Activated CD4-positive, alpha-beta T cell treated with anti-CD3 and anti-CD28 coated beads, Interleukin-2, amount 10 ng/mL, durations not matched to agents 24 days and 14 days (primary cell): ENCODE measurements at places on chromosomes 2 and 18. TPM values are rescaled to one million over a fixed set of nuclear protein-coding genes. Genes with fewer than 3 reads are reported as not detected.

DNA sequence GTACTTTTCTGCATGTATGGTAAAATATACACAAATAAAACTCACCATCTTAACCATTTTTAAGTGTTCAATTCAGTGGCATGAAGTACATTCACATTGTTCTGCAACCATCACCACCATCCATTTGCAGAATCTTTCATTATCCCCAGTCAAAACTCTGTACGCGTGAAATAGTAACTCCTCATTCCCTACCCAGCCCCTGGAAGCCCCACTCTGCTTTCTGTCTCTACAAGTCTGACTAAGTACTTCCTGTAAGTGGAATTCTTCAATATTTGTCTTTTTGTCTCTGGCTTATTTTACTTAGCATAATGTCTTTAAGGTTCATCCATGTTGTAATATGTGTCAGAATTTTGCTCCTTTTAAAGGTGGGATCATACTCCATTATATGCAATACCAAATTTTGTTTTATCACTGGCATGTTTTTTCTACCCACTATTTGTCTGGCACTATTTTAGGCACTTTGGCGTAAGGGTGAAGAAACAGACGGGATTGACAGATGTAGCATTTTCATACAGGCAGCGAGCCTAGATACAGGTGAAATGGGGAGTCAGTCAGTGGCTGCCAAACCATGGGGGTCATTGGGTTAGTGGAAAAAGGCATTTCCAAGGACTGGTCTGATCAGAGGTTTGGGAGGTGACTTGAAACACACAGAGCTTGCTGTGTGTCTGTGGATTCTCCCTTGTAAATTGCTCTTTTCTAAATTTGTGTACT, 163.2 kb upstream of the MYCN start:
- DNase-seq = no peak

- no peak for DNase-seq
Observed at GRCh38 chr2:46632349-46632748, 153.0 kb downstream of the TMEM247 start.

DNA sequence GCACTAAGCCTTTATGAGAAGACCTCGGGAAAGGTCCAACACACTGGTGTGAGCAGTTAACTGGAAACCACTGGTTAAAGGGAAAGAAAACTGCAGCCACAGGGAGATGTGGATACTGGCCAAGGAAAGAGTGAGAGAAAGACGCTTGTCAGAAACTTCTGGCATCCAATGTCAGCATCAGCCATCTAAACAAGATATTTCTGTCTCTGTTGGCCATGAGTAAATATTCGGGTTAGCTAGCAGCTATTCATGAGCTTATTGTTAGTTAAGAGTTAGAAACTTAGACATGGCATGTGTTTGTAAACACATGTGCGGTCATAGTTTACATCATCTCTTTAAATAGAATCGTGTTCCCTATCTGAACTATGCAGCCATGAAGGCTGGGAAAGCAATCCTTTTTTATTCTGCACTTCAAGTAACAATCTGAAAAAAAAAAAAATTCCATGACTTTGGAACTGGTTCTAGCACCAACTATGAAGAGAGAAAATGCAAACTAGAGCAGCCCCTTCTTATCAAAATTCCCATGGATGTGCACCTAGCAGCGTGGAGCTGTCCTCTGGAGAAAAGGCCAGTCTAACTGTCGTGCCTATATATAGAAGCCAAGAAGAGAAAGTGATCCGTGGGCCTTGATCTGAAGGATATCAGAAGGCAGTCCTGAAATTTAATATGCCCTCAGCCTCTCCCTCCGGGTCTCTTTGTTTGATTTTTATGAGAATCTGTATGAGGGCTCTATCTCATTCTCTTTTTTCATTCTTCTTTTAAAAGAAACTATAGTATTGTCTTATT, 84.0 kb upstream of the RFX8 start:
- DNase-seq = no peak

The UBR3 gene
- total RNA-seq = 25.8 and 26.0 TPM in 2 replicates

DNA sequence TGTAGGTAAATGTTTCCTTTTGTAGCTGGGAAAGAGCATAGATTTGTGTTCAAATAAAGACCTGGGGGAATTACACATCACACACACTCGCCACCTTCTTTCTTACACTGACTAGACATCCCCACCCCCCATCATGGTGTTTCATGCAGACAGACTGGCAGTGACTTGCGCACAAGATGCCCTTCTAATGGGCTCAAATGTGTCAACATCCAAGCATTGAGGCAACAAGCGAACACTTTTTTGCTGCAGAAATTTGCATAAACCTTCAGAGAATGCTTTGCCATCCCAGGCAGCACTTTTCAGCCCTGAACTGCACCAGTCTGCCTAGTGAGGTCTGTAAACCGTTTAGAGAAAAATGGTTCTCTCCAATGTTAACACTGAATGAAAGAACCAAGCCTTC, 4.5 kb downstream of the HOXD8 start:
- DNase-seq = no peak

- no peak for DNase-seq
Observed at GRCh38 chr18:78912336-78912735, 67.3 kb upstream of the SALL3 start.

GRCh38 chr18:28176948-28177827, at the start of gene CDH2:
Gene CDH2 (minus strand): TSS chr18:28177130. CDS start chr18:28177022, 108 bp downstream.
- DNase-seq = peak; percentile 76

DNA sequence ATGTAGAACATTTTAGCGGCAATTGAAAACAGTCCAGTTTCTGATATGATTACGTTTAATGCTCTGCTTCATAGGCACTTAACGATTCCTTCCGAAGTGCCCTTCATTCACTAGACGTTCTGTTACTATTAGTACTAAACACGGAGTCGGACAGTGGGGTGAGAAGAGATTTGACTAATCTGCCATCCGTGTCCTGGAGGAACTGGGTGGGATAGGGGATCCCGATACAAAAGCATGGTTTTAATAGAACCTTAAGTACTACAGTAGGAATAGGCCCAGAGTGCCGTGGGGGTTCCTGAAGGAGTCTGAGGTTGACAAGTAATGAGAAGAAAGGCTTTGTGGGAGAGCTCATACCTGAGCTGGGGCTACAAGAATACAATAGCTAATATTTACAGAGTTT, 631 bp downstream of the MORN2 start:
- peak; percentile 56 for DNase-seq

The FBXO11 gene
- total RNA-seq = 50.1 and 51.8 TPM in 2 replicates

The STEAP3 gene
- 0.16 and 0.19 TPM in 2 replicates for total RNA-seq

The FOXD4L1 gene
- 0.17 and 0.30 TPM in 2 replicates for total RNA-seq

DNA sequence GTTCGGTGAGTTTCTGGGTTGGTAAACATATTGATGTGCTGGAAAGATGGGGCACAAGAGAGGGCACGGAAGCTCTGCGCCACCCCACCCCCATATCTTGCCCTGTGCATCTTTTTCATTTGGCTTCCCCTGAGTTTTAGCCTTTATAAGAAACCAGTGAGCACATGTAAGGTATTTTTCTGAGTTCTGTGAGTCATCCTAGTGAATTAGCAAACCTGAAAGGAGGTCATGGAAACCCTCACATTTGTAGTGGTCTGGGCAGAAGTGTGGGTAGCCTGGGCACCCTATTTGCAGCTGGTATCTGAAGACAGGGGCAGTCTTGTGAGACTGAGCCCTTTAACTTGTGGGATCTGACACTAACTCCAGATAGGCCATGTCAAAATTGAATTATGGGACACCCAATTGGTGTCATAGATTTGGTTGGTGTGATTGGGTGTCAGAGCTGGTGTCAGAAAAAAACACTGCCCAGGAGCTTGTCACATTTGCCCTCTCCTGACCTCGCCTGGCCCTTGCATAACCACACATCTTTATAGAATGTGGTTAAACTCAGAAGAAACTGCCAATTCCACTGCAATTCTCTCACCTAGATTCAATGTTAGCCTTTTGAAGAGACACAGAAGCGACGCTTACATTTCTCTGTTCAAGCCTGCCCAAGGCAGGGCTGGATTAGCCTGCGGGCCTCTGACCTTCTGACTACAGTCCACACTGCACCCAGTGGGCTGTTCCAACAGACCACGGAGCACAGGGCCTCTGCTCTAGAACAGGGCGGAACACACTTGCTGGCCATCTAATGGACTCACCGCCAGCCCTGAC, 12.0 kb upstream of the GALM start:
- peak; percentile 82 for DNase-seq

The MGAT4A gene
- 48.8 and 49.2 TPM in 2 replicates for total RNA-seq

DNA sequence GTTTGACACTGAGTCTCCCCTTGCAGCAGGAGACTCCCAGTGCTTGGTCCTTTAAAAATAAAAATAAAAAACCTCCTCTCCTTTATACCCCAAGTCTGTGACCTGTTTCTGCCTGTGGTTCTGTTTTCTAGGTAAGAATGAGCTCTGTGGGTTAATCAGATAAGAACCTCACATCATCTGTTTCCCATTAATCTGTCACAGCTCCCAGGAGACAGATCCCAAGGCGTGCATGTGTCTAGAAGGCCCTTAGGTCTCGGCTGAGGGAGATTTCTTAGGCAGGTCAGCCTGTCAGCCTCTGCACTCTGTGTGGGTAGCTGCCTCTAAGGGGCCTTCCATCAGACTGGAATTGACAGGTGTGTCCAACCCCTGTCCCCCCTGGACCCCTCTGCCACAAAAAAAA, 80.7 kb downstream of the FHOD3 start:
- no peak for DNase-seq

The ALPI gene
- total RNA-seq = not detected in 2 replicates

The PROM2 gene
- total RNA-seq = 0.54 and 1.4 TPM in 2 replicates

- no peak for DNase-seq
Observed at GRCh38 chr2:153645599-153645998, 167.0 kb upstream of the RPRM start.

The ACTG2 gene
- not detected in 2 replicates for total RNA-seq

DNA sequence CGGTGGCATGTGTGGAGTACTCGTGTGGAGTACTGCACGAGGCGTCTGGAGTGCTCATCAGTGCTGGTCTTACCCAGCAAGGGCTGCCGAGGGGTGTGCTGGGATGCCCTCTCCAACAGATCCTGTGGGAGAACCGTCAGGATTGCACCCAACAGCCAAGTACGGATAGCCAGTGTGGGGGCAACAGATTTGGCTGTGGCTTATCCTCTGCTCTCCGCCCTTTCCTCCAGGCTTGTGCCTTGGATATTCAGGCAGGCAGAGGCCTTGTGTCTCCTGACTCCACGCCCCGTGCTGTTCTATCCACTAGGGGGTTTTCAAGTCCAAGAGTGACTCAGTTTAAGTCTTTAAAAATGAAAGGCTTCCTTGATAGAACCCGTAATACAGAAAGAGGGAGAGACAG, 321.0 kb upstream of the HS6ST1 start:
- no peak for DNase-seq

DNA sequence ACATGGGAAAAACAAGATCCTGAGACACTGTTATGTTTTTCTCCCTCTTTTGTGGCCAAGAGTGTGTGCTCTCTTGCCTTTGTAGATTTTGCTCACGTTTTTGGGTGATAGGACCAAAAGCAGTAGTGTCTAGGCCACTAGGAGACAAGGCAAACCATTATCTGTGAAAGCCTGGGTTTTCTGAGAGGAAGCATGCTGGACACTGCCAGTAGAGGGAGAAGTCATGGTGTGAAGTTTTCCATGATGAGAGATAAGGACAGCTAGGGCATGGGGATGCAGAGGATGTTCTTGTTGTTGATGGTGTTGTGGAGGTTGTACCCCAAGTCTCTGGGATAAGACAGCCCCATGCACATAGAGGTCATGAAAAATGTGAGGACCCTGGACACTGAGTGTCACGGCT, 285.3 kb downstream of the SOX11 start:
- peak; percentile 17 for DNase-seq

- no peak for DNase-seq
Observed at GRCh38 chr2:179377296-179377695, 112.7 kb upstream of the SESTD1 start.

GRCh38 chr2:39433586-39434195, 3.4 kb downstream of the MAP4K3 start:
- no peak for DNase-seq

The AQP12A gene
- total RNA-seq = not detected in 2 replicates

DNA sequence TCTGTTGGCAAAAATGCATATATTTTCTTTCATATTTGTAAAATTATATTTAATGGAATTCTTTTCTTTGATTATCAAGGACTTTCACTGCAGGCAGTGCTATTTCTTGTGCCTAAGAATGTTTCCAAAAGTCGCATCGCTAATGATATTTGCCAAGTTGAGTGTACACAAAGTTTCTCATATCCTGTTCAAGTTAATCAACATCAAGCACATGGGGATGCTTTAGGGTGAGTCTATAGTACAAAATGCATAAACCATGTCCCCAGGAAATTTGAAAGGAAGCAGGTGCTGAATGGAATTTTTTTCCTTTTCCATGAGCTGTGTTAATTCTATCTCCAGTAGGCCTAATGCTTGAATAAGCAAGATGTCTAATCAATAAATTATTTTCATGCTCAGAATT, 129.7 kb downstream of the GALNT1 start:
- DNase-seq = no peak

The AGXT gene
- total RNA-seq = not detected in 2 replicates

The CNTNAP5 gene
- not detected in 2 replicates for total RNA-seq

The TMEM198 gene
- 3.1 and 3.4 TPM in 2 replicates for total RNA-seq

The FBXO15 gene
- total RNA-seq = 1.2 and 1.3 TPM in 2 replicates

GRCh38 chr2:218262631-218263586, 2.1 kb downstream of the GPBAR1 start:
- DNase-seq = no peak

The UGT1A4 gene
- total RNA-seq = not detected in 2 replicates

DNA sequence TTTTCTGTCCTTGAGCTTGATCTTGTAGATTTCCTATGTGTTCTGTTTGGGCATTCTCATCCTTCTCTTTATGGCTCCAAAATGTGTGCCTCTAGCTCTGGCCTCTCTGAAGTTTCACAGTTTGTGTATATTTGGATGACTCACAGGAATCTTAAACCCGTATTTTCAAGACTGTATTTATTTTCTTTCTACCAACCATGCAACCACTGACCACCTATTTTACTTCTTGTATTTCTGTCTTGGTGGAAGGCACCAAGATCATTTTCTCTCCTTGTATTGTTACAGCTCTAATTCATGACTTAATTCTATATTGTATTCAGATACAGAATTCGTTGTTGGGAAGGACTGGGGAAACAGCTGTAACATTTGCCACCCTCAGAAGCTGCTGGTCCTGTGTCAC, 39.5 kb downstream of the ACSL3 start:
- no peak for DNase-seq

GRCh38 chr2:173432049-173432754, 77.5 kb downstream of the CDCA7 start:
- DNase-seq = no peak

- no peak for DNase-seq
Observed at GRCh38 chr2:133574620-133575019, 6.4 kb upstream of the NCKAP5 start.

DNA sequence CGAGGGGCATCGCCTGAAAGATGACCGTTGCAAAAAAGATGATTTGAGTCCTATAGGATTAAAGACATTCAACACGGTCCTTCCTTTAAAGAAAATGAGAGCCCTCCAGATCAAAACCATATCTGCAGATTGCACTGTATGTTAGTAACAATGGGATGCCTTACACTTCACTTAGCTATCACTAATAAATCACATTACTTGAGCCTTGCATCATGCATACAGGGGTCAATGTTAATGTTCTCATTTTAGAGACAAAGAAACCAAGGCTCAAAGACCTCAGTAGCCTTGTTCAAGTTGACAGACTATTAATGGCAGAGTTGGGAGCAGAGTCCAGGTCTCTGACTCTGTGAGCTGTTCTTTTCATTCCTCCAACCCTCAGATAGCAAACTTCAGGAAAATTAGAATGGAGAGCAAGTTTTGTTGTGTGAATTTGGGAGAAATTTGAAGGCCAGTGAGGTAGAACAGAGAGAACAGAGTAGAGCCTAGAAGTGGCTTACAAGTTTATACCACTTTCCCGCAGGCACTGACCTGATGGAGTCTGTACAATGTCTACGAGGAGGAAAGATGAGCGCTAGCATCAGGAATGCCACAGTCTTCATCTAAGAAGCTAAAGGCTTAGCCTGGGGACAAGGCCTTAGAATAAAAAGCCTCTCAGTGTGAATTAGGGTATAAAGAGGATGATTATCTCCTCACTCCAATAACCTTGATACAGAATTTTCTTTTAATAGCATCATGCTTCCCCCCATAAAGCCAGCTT, 48.3 kb downstream of the TRIB2 start:
- no peak for DNase-seq
